Nephron progenitor cell (in vitro differentiated cells): ENCODE measurements at places on chromosomes 2 and 18.
A peak's percentile ranks its signal among the peaks of the same experiment; 100 is the strongest.

GRCh38 chr2:240431271-240431660 lies 4.2 kb upstream of the GPC1 start:
- H3K27me3 ChIP-seq = peaks cover 21% of the 10 kb centered on the region
- no peak overlapping the region for H3K27ac ChIP-seq
- peaks cover 28% of the 10 kb centered on the region for H3K4me1 ChIP-seq
- peak; percentile 2 for DNase-seq
- no peaks in the 10 kb centered on the region for H3K36me3 ChIP-seq
- no peak overlapping the region for H3K4me3 ChIP-seq

DNA sequence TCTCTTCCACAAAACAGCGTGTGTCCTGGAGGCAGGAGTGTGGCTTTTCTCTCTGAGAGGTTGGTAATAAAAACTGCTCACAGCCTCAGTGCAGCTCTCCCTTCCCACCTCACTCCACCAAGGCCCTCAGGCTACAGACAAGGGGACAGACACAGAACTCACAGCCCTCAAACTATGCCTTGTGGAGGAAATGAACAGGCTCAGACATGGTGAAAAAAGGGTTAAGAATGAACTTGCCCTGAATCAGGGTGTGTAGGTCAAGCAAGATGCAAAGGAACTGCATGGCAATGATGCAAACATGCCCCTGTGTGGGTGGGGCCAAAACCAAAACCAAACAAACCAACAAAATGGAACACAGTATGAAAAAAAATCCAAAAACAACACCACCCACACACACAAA lies 125.8 kb downstream of the GALNT14 start:
- peaks cover 57% of the 10 kb centered on the region for H3K27me3 ChIP-seq
- no peaks in the 10 kb centered on the region for H3K36me3 ChIP-seq
- peaks cover 60% of the 10 kb centered on the region for H3K4me1 ChIP-seq
- no peak for DNase-seq

GRCh38 chr2:205563646-205564045 lies 118.7 kb upstream of the NRP2 start:
- H3K36me3 ChIP-seq = no peaks in the 10 kb centered on the region
- no peak for DNase-seq
- peaks cover 5% of the 10 kb centered on the region for H3K27me3 ChIP-seq
- H3K27ac ChIP-seq = no peak overlapping the region
- H3K4me3 ChIP-seq = no peak overlapping the region
- H3K4me1 ChIP-seq = peaks cover 37% of the 10 kb centered on the region

DNA sequence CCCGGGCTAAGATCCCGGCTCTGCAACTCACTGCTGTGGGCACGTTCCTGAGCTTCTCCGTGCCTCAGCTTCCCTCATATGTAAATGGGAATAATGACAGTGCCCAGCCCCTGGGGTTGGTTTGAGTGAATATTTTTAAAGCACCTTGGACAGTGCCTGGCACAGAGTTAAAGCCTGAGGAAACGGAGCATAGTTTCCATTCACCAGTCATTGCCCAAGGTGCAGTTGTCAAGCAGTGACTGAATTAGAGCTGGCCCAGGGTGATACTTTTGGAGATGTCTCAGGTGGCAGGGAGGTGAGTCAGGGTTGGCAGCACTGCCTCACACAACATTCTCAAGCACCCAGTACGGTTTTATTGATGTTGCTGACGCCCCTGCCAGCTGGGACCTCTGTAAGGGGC lies 12.2 kb downstream of the TMEM177 start:
- no peaks in the 10 kb centered on the region for H3K27me3 ChIP-seq
- peaks cover 22% of the 10 kb centered on the region for H3K36me3 ChIP-seq
- peaks cover 21% of the 10 kb centered on the region for H3K4me1 ChIP-seq
- H3K4me3 ChIP-seq = no peak overlapping the region
- DNase-seq = no peak

DNA sequence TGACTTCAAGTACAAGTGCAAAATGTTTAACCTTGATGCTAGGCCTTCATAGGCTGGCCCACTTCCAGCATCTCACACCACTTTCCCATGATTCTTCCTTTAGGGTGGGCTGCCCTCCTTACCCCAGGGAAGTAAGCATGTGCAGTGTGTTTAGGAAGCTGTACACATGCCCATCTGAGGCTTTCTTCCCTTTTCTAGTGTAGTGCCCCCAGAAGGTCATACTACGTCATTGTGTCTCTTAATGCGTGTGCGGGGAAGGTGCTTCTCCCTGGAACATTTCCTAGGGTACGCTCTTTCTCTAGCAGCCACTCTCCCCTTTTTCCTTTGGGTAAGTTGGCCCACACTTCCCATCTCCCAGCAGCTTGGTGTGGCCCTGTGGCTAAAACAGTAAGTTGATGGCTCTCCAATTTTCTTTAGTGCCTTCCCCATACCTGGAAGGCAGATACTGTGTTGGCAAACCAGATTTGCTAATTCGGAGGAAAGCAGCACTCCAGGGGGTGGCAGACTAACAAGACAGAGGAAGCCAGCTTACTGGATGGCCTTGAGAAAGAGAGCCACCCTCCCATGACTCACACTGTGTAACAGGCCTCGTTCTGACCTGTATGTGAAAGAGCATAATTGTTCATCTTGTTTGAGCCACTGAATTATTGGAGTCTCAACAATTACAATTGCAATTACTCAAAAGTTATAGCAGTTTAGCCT lies 1.1 kb upstream of the SULT6B1 start:
- H3K27ac ChIP-seq = no peak overlapping the region
- no peak overlapping the region for H3K4me3 ChIP-seq
- no peaks in the 10 kb centered on the region for H3K36me3 ChIP-seq
- no peak for DNase-seq
- H3K27me3 ChIP-seq = peaks cover 6% of the 10 kb centered on the region

- no peak overlapping the region for H3K4me3 ChIP-seq
- peak overlapping the region; percentile 41 for H3K27ac ChIP-seq
- H3K4me1 ChIP-seq = peaks cover 11% of the 10 kb centered on the region
- DNase-seq = no peak
- H3K27me3 ChIP-seq = peaks cover 16% of the 10 kb centered on the region
Observed at GRCh38 chr2:174730698-174731018, 33.6 kb downstream of the CHRNA1 start.

GRCh38 chr2:119744335-119744939 lies 15.3 kb upstream of the PTPN4 start:
- H3K27ac ChIP-seq = no peak overlapping the region
- H3K4me1 ChIP-seq = no peaks in the 10 kb centered on the region
- no peak for DNase-seq
- no peak overlapping the region for H3K4me3 ChIP-seq
